ENCODE measurements at places on chromosomes 12 and 14.

GRCh38 chr12:119770146-119770545 is 102.2 kb downstream of the PRKAB1 start:
- no peak for DNase-seq

- peak; percentile 46 for DNase-seq
These were observed 12.2 kb downstream of the UBR7 start for GRCh38 chr14:93219103-93219726.

- no peak for DNase-seq
These were observed 10.9 kb downstream of the TCHP start for GRCh38 chr12:109910969-109911348.

- DNase-seq: peak; percentile 31
These were observed 58.0 kb upstream of the GSC start for GRCh38 chr14:94827711-94828447.

GRCh38 chr12:5614256-5614655 is 182.3 kb downstream of the NTF3 start:
- DNase-seq: no peak

Data from transverse colon (tissue), 4 donors.